ENCODE measurements at places on chromosomes 3 and 15. TPM values are rescaled to one million over a fixed set of nuclear protein-coding genes. Genes with fewer than 3 reads are reported as not detected.

The NLGN1 gene
- not detected for total RNA-seq

GRCh38 chr3:35965908-35966307, 326.6 kb downstream of the ARPP21 start:
- DNase-seq: no peak

- no peak for DNase-seq
Observed at GRCh38 chr15:40010686-40011085, 28.3 kb downstream of the SRP14 start.

DNA sequence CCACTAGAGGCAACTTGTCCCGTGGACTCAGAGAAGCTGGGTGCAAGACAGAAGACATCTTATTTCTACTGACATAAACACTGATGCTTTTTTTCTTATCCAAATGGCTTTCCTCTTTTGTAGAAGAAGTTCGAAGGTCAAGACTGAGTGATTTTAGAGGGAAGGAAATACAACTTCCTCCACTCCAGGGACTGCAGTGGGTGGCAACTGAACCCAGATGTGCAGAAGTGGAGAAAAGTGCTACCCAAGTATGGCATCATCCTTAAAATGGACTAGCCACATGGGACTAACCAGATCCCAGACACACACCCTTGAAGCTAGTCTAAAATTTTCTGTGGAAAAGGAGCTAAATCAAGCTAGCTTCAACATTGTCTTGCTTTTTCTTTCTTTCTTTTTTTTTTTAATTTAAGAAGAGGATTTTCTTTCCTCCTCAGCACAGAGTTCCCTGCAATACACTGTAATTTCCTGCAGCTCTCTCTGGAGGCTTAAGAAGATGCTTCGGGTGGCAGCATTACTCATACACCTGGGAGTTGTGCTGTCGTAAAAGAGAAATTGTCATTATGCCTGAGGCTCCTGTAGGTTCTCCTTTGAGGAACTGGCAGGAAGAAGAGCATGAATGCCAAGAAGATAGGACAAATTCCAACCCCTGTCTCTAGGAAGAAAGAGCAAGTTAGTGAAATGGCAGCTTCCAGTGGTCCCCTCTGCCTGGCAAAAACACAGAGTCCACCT, 3.8 kb upstream of the FRMD4B start:
- no peak for DNase-seq

- no peak for DNase-seq
Observed at GRCh38 chr3:134163096-134163495, 87.6 kb downstream of the RYK start.

Measured in activated T-cell treated with anti-CD3 and anti-CD28 coated beads, Interleukin-2, amount 50 U/mL, for 72 hours (primary cell).